ENCODE measurements at places on chromosomes 5 and 9.

DNA sequence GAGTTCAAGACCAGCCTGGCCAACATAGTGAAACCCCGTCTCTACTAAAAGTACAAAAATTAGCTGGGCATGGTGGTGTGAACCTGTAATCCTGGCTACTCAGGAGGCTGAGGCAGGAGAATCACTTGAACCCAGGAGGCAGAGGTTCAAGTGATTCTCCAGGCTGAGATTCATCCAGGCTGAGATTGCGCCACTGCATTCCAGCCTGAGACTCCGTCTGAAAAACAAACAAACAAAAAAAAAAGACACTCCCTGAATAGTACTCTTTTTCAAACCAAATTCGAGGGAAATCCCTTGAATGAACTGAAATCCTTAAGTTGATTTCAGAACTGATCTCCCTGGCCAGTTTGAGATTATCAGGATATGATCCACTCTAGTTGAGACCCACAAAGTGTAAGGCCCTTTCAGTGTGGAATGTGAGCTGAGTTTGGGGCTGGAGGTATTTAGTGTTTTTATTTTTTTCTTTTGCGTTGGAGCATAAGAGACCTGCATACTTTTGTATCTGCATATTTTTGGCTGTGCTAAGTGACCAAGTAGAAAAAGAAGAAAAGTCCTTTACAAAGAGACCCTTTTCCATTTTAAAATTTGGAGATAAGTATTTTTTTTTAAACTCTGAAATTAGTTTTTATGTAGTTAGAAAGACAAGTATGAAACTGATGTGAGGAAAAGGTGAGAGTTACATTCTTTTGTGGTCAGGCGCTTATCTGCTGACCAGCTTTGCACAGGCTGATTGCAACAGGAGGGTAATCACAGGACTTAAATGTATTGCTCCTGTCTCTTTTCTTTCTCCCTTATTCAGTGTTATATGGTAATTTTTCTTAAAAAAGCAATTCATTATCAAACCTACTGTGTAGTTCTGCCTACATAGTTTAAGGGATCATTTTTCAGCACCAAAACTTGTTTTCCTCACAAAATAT lies 42.9 kb downstream of the TMEFF1 start:
- DNase-seq = no peak

- no peak for DNase-seq
Observed at GRCh38 chr5:102999191-102999590, 120.7 kb downstream of the GIN1 start.

GRCh38 chr5:157222506-157223230 lies 42.0 kb downstream of the ITK start:
- no peak for DNase-seq

DNA sequence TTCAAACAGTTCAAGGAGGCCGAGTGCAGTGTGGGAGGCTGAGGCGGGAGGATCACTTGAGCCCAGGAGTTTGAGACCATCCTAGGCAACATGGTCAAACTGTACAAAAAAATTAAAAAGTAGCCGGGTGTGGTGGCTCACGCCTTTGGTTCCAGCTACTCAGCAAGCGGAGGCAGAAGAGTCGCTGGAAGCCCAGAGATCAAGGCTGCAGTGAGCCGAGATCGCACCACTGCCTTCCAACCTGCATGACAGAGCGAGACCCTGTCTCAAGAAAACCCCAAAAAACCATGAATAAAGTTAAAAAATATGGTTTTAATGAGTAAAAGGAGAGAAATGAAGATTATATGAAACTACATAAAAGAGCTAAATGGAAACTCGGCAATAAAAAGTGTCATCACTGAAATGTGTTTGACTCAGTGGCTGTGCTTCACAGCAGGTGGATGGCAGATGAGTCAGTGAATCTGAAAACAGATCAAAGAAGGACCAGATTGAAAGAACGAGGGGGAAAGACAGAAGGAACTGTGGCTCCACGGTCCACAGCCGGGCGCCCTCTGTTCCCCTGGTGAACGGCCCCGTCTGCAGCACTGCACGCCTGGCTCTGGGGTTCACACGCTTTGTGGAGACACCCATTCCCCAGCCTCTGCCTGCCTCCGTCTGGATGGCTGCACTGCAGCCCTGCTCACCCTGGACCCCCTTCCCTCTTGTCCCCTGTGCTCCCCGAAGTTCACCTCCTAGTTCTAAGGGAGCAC lies 25.1 kb downstream of the EXD3 start:
- DNase-seq = no peak
